ENCODE measurements at places on chromosomes 3 and 15.

DNA sequence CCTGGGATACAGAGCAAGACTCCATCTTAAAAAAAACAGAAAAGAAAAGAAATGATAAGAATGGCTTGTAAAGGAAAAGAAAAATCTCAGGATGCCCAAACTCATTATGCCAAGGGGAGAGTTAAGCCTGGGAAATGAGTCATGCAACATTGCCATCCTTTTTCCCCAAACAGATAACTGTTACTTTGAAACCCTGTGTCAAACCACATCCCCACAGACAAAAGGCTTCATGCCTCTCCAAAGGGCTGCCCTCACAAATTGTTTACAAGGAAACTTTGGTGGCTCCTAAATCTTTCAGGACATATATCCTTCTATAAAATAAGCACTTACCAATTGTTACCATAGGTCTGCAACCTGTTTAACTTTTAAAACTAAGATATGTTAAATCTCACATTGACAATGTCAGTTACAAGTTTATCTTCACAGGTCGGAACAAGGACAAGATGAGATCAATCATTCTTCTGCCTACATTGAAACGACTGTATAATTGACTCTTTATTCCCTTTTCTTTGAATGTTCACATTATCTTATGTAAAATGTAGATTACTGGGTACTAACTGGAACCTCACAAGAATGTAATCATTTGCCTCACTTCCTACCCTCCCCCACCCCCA lies 18.6 kb upstream of the SENP7 start:
- DNase-seq = no peak

- DNase-seq = no peak
Observed at GRCh38 chr3:66662894-66663293, 162.1 kb upstream of the LRIG1 start.

- no peak for DNase-seq
Observed at GRCh38 chr3:166060789-166061479, 223.7 kb upstream of the BCHE start.

GRCh38 chr15:40250771-40251483 lies 12.1 kb downstream of the PAK6 start:
- no peak for DNase-seq

DNA sequence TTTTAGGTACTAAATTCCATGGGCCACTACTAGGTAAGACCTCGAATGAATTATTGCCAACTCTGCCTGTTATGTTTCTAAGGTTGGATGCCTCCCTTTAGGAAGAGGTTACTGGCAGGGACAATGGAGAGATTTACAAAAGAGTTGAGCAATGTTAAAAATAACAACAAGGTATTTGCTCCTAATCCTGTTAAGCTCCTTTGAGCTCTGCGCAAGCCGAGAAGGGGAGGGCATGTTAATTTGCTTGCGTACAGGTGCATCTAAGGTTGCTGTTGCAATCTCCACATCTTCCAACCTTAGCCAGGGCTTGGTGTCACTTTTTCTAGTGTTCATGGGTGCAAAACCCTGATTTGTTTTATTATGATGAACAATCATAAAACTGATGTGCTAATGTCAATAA lies 161.5 kb upstream of the TPM1 start:
- DNase-seq = no peak

- DNase-seq = peak; percentile 73
Observed at GRCh38 chr3:31532587-31533168, at the start of gene STT3B. Gene STT3B, plus strand, starts transcription at chr3:31532925. Its CDS starts 74 bp downstream, at chr3:31532999.
